ENCODE measurements at places on chromosomes 7 and 10.
A peak's percentile ranks its signal among the peaks of the same experiment; 100 is the strongest.

DNA sequence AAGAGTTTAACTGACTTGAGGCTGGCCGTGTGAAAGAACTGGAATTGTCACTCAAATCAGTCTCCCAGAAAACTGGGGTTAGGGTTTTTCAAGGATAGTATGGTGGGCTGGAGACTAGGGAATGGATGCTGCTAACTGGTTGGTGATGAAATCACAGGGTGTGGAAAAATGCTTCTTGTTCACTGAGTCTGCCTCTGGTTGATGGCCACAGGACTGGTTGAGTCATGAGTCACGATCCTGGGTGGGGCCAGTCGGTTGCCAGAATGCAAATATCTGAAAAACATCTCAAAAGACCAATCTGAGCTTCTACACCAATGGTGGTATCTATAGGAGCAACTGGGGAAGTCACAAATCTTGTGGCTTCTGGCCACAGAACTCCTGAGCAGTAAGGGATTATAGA lies 16.3 kb upstream of the BAMBI start:
- DNase-seq, result no peak

GRCh38 chr10:127040756-127041155 lies 135.5 kb downstream of the DOCK1 start:
- no peak for DNase-seq

GRCh38 chr10:58351616-58352578 lies 17.1 kb downstream of the UBE2D1 start:
- no peak for DNase-seq

- no peak for DNase-seq
Observed at GRCh38 chr10:34224639-34225038, 590.5 kb downstream of the PARD3 start.

GRCh38 chr7:41872966-41873365 lies 170.1 kb upstream of the INHBA start:
- no peak for DNase-seq

GRCh38 chr10:93333278-93333978 lies 148.7 kb downstream of the MYOF start:
- no peak for DNase-seq

- no peak for DNase-seq
Observed at GRCh38 chr7:47153058-47153457, 428.9 kb downstream of the TNS3 start.

DNA sequence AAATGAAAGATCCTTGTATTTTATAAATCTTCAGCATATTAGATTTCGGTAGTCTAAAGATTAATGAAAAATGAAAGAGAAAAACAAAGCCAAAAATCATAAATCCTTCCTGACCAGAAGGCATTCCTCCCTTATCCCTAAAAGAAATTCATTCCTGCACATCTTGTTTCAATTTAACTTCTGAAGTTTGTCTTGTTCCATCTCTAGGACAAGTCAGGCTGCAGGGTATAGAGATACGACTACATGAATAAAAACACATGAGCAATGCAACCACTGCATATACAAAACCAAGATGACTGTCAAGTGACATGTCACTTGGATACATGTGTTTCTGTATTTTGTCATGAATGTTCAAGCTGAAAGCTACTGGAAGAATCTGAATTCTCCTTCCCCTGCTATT lies 214.9 kb downstream of the JAZF1 start:
- DNase-seq, result no peak

- DNase-seq, result no peak
Observed at GRCh38 chr7:94216944-94217461, 177.7 kb upstream of the COL1A2 start.

DNA sequence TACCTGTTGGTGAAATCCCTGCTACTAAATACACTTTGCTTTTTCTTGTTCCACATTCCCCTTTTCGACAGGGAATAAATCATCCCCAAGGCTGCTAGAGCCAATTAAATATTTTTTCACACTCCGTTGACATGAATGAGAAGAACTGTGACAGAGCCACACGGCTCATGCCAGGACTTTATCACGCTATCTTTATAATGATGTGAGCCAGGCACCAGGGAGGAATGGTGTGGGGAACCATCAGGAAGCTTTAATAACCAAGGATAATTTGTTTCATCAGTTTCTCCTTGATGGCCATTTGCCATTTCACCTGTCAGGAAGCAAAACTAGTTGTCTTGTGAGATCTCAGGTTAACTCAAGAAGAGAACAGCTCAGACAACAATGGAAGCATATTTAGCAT lies 193.0 kb upstream of the C7orf33 start:
- no peak for DNase-seq

- DNase-seq, result no peak
Observed at GRCh38 chr10:114487815-114488536, 83.7 kb upstream of the AFAP1L2 start.

DNA sequence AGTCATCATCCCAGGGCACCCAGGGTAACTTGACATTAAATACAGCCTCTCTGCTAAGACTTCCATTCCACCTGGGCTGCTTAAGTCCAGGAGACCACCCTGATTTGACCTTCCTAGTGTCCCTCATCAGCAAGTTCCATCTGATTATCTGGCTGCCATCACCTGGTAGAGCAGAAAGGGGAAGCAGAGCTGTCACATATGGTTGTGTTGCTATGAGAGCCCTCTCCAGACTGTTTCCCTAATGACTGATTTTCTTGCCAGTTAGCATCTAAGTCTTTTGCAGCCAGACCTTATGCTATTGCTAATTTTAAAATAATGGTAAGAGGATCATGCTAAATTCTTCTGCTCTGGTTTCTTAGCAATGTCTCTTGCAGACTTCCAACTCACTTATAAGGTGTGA lies 38.7 kb downstream of the KCNH2 start:
- DNase-seq, result no peak

- DNase-seq, result no peak
Observed at GRCh38 chr7:150823043-150823442, 22.5 kb downstream of the TMEM176A start.

GRCh38 chr7:134522601-134523000 lies 4.8 kb upstream of the AKR1B10 start:
- DNase-seq, result no peak

GRCh38 chr10:132536241-132536876 lies 1.2 kb upstream of the INPP5A start:
- DNase-seq, result no peak

GRCh38 chr7:156074982-156075615 lies 262.8 kb upstream of the SHH start:
- DNase-seq, result no peak

GRCh38 chr7:104807671-104808070 lies 206.3 kb upstream of the KMT2E start:
- DNase-seq, result no peak

GRCh38 chr10:58991856-58992255 lies 184.6 kb upstream of the PHYHIPL start:
- DNase-seq, result no peak

DNA sequence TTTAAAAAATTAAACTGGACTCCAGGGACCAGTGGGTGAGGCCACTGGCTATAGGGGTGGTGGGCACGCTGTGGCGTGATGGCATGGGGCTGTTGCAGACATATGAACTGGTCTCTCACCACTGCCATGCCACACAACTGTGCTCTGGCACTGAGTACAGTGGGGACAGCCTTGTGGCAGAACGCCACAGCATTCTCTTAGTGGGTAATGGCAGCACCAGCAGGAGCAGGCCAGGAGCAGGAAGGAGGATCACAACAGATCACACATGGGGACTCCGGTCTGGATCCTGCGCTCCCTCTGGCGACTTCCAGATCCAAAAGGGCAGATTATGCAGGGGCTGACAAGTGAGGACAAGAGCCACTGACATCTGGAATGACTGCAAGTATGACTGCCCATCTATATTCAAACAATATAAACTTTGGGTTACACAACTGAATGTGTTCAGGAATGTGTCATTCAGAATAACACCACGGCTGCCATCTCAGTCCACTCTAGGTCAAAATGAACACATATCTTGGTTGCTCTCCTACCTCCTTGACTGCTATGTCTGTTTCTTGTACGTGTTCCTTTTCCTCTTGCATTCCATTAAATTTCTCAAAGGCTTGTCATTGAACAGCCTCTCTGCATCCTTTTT lies 176.0 kb downstream of the KMT2E start:
- DNase-seq, result no peak

- DNase-seq, result no peak
Observed at GRCh38 chr7:134153493-134154136, 26.5 kb downstream of the LRGUK start.

- DNase-seq, result no peak
Observed at GRCh38 chr10:28939281-28940157, 262.2 kb downstream of the BAMBI start.

GRCh38 chr7:12719141-12719919 lies 31.9 kb downstream of the ARL4A start:
- DNase-seq, result peak; percentile 4

- DNase-seq, result peak; percentile 85
Observed at GRCh38 chr10:12241810-12242529, 46.0 kb downstream of the CDC123 start.

DNA sequence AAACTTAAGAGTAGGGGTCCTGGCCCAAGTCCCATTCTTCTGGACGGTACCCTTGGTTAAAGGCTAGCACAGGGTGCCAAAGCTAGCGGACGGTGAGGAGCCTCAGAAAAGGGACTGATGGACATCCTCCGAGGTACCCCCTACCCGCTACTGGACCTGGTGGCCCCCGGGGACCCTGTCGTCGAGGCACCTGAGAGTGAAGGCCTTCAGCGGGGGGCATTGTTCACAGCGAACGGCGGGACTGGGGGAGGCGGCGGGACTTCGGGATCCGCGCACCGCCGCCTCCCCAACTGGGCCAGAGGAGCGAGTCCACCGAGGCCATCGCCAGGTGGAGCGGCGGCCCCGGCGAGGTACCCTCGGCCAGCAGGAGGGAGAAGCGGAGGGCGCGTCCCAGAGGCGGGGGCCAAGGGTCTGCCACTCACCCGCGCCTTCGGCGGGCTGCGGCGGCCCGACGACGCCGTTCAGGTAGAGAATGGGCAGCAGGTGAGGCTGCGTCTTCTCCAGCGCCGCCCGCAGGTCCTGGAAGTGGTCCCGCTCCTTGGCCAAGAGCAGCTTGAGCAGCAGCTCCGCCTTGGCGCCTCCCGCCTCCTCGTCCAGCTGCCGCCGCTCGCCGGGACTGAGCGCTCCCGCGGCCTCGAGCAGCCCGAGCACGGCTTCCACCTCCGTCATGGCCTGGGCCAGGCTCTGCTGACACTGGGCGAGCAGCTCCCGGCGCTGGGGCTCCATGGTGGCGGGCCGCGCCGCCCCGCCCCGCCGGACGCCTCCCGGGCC lies 575 bp downstream of the DLG5 start:
- peak; percentile 48 for DNase-seq

GRCh38 chr7:40799493-40800403 lies 664.9 kb downstream of the SUGCT start:
- no peak for DNase-seq

DNA sequence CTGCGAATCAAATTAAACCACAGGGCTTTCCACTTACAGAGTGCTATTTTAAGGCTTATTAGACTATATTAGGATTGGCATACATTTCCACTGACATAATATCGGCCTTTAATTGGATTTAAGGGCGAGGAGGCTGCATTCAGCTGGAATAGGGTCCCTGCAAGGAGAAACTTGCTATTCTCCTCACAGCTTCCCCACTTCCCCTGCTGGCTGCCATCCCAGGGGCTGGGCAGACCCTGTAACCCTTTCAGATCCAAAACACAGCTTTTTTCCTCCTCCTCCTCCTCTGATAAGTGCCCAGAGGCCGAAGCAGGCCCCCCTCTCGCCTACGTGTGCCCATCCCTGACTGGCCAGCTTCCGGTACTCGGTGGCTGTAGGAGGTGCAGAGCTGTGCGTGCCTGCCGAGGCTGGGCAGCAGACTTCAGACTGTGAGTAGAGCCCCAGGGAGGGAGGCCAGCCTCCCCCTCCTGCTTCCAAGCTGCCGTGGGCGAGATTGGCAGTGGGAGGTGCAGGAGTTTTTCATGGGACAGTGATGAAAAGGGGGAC lies 224.2 kb downstream of the PLXNA4 start:
- DNase-seq, result no peak

DNA sequence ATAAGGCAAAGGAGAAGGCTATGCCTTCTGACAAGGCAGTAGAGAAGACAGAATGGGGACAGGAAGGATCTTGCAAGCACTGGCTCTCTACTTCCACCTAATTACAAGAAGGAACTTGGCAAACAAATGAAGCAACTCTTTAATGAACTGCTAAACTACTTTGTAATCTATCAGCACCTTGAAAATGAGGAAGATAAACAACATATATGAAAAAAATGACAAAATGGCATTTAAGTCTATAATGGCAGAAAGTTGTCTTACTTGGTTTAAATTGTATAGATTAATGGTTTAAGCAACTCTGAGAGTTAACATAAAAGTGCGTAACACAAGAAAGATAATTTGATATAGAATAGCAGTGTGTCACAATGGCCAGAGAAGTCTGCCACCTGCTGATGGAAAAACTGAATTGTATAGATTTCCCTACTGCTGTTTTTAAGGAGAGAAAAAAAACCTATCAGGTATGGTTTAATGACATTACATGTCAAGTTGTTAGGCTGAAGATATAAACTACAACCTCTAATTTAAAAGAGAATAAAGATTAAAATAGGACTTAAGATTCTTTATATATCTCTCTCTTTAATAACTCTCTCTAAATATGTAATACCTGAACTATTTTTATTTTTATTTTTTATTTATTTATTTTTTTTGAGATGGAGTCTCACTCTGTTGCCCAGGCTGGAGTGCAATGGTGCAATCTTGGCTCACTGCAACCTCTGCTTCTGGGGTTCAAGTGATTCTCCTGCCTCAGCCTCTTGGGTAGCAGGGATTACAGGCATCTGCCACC lies 11.8 kb downstream of the NT5C3A start:
- DNase-seq, result peak; percentile 30

GRCh38 chr10:5092848-5093790 lies 1.1 kb upstream of the AKR1C3 start:
- no peak for DNase-seq

Measured in activated CD4-positive, alpha-beta T cell treated with anti-CD3 and anti-CD28 coated beads for 36 hours (primary cell).